ENCODE measurements at places on chromosomes 4 and X.

DNA sequence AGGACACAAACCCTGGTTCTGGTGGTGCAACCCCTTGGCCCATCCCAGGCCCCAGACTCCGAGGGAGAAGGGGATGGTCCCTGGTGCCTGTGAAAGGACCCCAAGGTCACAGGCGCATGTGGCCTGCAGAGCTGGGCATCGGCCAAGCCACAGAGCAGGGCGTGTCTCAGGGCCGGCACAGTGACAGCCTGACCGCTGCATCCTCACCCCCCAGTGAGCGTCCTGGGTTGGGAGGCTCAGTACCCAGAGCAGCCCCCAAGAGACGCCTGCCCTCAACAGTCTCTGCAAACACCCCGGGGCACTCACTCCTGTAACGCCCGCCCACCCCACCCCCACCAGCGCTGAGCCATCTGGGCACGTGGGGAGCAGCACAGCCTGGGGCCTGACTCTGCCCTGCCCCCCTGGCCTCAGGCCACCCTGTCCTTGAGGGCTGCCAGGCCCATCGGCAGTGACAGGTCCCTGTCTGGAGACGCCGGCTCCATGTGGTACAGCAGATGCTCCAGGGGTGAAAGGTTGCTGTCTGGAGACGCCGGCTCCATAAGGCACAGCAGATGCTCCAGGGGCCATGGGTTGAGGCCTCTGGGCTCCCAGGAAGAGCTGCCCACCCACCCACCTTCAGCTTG lies 24.5 kb upstream of the CPLX1 start:
- no peak for DNase-seq

DNA sequence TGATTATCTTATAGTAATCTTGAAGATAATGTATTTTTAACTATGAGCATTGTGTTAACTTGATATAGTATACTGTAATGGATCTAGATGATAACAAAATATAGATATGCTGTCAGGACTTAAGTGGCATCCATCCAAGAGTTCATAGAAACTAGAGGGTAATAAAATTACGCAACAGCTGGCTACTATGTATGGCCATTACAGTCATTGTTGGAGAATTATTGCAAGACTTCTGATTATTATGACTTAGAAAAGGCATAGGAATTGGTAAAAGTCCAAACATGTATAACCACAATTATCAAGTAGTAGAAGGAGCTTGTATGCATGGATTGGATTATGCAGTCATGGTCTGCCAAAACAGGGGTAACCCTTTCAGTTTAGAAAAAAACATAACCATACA lies 9.5 kb downstream of the OGT start:
- no peak for DNase-seq

- no peak for DNase-seq
Measured at GRCh38 chrX:80432863-80433262, 12.6 kb downstream of the TENT5D start.

GRCh38 chrX:127057891-127058619 lies 238.5 kb downstream of the PRR32 start:
- DNase-seq, result no peak

DNA sequence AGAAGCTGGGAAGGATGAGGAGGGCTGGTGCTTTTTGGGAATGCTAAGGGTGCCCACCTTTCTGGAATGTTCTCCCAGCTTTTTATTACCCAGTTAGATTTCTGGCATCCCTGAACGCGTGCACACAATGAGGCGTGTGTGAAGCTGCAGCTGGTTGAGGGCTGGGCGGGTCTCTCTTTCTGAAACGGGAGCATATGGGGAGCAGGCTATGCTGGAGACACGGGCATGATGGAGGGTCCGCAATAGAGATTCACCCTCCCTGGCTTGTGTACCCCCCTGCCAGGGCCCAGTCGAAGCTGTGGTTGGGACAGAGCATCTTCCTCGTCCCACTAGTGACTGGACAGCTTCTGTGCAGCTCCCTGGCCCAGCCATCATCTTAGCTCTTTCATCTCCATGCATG lies 8.5 kb downstream of the NSG1 start:
- DNase-seq, result no peak

DNA sequence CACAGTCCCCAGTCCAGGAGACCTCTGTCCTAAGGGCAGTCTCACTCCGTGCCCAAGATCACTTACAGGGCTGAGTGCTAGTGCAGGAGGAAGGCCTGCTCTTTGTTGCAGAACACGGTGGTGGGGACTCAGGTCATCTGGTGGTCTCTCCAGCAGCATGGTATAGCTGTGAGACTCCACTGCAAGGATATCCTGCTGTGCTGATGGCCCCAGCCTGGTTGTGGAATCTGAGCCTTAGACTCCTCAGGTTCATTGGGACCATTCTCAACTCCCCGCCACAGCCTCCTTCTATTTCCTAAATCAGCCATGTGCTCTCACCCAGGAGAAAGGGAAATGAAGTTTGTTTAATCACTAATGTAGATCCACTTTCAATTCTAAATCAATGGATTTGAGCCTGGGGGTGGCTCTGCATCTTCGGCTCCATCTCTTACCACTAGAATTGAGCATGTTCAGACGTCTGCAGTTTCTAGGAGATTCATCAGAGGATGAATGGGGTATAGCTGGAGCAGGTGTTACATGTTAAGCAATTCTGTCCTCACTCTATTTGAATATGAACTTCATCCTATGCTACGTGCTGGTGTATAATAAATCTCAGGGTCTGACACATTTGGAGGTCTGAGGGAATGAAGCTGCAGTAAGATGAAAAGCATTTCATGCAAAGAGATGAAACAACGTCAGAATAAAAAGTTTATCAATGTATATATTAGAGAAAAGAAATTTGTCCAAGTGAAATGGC lies 189.2 kb downstream of the MGST2 start:
- no peak for DNase-seq

GRCh38 chr4:157895205-157895604 lies 277.6 kb downstream of the GASK1B start:
- DNase-seq, result no peak

- no peak for DNase-seq
Measured at GRCh38 chr4:61666244-61666643, 466.1 kb downstream of the ADGRL3 start.

DNA sequence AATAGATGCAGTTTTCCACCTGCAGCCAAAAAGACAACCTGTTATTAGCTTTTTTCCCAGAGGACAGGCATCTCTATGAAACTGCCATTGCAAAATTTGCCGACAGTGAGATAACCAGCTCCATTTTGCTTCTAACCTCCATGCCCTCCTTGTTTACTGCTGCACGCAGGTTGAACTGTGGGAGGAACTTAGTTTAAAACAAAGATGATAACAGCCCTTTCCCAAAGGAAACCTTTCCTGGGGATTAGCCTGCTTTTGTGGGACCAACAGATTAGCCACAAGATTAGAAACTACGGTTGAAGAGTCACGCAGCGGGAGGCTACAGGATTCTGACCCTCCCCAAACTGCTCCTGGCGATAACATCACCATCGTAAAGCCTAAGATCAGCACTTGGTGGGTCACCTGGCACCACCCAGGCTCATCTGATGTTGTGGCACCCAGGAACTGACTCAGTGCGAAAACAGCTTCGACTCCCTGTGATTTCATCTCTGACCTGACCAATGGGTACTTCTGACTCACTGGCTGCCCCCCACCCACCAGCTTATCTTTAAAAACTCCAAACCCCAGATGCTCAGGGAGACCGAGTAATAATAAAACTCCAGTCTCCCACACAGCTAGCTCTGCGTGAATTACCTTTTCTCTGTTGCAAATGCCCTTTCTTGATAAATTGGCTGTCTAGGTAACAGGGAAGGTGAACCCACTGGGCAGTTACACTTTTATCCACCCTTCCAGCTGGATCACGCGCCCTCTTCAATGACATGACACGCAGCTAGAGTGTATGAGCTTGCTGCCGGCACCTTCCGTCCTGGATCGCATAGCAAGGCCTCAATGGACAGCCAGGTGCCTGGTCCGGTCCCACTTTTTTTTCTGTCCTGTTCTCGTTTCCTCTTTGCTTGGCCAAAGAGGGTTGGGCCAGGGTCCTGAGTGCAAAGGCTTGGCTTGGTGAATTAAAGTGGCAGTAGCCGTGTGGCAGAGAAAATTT lies 27.2 kb downstream of the NOP14 start:
- DNase-seq, result no peak

GRCh38 chr4:128387600-128388351 lies 100.2 kb upstream of the PGRMC2 start:
- DNase-seq, result no peak

DNA sequence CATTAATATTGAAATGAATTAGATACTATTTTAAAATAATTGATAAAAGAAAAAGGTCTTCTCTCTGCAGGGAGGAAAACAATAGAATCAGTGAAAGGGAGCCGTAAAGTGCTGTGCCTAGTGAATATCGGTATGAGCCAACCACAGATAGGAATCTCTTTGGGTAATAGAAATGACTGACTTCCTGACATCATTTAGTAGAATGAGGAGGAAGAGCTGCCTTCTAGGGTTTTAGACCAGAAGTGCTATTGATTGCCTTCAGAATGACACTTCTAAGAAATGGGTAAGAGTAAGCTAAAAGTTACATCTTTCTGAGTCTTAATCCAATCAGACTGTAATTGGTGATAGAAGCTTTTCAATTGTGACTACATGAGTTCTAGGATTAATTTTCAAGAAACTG lies 134.0 kb upstream of the MAP9 start:
- no peak for DNase-seq

DNA sequence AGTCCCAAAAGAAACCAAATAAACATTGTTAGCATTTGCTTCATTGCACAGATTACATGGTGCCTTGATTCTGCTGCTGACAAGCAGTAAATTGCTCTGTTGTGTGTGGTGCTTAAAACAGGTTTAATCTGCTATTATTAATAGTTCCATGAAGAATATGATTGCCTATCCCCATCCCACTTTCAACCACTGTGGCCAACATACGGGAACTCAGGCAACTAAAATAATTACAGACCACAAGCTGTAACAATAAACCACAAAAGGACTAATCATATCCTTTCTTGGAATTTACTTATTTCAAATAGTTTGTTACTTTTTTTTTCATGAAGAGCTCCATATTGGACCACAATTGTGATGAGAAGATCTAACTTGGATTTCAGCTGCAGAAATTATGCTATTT lies 131.5 kb downstream of the PACRGL start:
- DNase-seq, result no peak

- no peak for DNase-seq
Measured at GRCh38 chr4:102022343-102022742, 231.8 kb downstream of the BANK1 start.

DNA sequence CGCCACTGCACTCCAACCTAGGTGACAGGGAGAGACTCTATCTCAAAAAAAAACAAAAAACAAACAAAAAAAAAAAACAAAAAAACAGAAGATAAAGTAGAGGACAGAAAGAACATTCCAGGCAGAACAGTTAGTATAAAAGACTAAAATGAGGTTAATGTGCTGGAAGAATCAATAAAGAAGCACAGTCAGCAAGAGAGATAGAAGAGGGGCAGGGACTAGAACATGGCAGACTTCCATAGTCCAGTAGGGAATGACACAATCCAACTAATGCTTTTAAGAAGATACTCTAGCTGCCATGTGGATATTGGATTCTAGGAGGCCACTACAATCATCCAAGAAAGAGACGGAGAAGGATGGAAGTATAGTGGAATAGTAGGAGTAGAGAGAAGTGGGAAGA lies 11.6 kb downstream of the ADGRG2 start:
- no peak for DNase-seq

DNA sequence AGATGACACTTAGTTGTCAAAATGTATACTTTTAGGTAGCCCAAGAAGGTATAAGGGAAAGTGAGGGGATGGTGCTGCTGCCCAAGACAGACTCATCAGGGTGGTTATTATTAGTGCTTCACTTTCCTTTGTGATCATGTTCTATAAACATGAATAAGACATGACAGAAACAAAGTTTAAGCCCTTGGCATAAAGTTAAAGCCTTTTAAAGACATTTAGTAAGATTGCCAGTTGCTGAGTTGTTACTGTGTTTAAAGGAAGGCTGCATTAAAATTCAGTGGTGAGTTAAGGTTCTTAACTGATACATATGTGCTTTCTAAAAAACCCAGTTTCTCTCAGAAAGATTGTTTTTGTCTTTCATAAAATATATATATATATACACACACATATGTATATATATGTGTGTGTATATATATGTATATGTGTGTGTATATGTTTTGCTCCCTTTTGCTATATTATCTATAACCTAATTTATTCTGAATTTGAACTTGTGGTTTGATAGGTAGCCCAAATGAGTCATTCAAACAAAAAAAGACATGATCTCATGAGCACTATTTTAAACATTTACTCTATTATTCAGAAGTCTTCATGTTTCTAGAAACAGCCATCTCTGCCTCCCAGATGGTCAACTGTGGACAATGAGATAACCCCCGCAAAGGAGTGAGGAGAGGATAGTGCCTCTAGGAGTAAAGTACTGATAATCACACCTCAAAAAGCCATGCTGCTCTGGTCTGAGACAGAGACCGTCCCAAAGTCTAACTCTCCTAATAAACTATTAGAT lies 98.1 kb upstream of the OTUD4 start:
- DNase-seq, result no peak

DNA sequence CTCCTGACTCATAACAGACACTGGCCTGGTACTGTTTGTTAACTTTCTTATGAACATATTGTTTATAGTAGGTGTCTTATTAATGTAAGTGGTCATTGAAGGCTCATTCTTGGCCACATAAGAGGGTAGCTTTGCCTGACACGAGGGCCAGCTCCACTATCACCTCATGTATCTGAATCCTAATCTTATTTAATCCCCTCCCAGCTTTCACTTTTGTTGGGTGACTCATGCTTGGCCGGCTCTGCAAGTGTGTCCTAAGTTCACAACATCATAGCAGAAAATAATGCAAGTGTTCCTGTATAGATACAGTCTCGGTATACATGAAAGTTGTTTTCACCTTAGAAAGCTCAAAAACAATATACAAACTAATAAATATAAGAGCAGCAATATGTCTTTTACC lies 283.8 kb downstream of the IQCM start:
- no peak for DNase-seq

DNA sequence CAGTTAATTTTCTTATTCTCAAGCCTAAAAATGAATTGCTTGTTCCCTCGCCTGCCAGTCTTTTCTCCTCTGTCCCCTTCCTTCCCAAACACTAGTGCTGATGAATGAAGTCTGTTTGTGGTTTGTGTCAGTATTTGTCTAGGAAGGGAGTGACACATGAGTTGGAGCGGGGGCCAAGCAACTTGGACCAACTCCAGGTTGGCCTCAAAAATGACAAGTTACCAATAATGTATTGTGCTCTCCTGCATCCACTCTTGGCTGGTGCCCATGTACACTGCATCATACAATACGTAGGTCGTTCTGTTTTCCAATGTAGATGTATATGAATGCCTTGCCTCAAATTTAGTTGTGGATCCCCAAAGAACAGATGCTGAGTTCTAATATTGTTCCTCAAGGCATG lies 223.0 kb upstream of the GPC4 start:
- DNase-seq, result no peak

GRCh38 chrX:128807367-128807766 lies 715.9 kb downstream of the SMARCA1 start:
- no peak for DNase-seq
